ENCODE measurements at places on chromosomes 13 and 19.

GRCh38 chr19:4676955-4677731 lies 7.0 kb upstream of the MYDGF start:
- DNase-seq, result no peak

- peak; percentile 7 for DNase-seq
Measured at GRCh38 chr13:51523082-51523518, 61.2 kb upstream of the WDFY2 start.

- DNase-seq, result no peak
Measured at GRCh38 chr13:92768602-92769001, 458.0 kb upstream of the GPC6 start.

DNA sequence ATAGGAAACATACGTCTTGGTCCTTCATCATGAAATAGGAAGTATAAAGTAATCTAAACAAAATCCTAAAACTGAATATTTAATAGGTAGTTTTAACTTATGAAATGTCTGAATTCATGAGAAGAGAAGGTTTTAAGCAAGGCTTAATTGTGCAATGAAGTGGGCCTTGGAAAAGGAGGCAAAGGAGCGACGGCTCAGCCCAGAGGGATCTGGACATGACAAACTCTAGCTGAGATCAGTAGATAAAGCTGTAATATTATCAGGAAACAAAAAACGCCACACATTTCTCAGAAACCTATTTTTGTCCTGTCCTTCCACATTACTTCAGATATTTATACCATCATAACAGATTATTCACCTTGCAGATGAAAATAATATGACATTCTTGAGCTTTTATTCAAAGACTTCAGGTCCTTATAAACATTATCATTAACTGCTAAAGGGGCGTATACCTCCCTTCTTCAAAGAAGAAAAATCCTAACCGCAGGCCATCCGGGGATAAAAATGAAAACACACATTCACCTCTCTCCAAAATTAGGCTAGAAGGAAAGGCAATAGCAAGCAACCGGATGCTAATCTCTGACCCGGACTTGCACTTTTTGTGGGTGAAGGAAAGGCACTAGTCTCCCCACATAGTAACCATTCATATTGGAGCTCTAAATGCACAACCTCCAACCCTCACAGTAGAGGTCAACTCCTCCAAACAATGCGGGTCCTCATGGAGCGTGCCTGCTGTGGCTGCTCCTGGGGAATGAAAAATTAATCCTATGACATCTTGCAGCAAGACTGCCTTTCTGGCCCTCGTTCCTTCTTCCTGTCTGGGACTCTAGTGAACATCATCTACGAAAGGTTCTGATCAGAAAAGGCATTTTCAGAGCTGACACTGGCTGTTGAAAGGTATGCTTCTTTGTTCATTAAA lies 108.8 kb downstream of the TBC1D4 start:
- DNase-seq, result no peak

- no peak for DNase-seq
Measured at GRCh38 chr19:46974181-46974580, 45.5 kb upstream of the NPAS1 start.

GRCh38 chr19:38319421-38320258 lies at the start of gene KCNK6:
TSS of gene KCNK6 (plus strand) at chr19:38319845. CDS start at chr19:38319951, 106 bp downstream.
- DNase-seq, result peak; percentile 14

GRCh38 chr19:48419158-48419920 lies 25.9 kb downstream of the GRIN2D start:
- DNase-seq, result peak; percentile 34

GRCh38 chr13:21579754-21580316 lies 24.1 kb downstream of the MICU2 start:
- DNase-seq, result no peak

- DNase-seq, result no peak
Measured at GRCh38 chr13:84126671-84127171, 244.4 kb upstream of the SLITRK1 start.

DNA sequence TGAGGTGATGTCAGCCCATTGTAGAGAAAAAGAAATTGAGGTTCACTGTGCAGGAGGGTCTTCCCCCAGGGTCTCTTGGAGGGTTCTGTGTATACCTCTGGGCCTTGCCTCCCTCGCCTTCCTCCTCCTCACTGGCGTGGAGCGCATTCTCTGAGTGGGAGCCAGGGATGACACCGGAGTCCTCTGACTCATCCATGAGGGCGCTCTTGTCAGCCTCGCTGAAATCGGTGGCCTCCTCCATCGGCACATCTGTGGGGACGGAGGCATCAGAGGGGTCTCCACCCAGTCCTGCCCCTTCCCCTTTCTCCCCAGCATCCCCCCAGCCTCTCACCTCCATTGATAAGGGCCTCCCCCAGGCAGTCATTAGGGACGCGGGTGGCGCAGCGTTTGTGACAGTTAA lies 16.2 kb downstream of the PRKD2 start:
- DNase-seq, result no peak

GRCh38 chr13:34967851-34968562 lies 25.9 kb downstream of the NBEA start:
- DNase-seq, result no peak

GRCh38 chr13:52812941-52813340 lies 35.5 kb downstream of the PCDH8 start:
- no peak for DNase-seq

- DNase-seq, result no peak
Measured at GRCh38 chr13:74773248-74773647, 639.0 kb upstream of the KLF12 start.

- no peak for DNase-seq
Measured at GRCh38 chr19:35518313-35518712, 4.9 kb upstream of the DMKN start.

DNA sequence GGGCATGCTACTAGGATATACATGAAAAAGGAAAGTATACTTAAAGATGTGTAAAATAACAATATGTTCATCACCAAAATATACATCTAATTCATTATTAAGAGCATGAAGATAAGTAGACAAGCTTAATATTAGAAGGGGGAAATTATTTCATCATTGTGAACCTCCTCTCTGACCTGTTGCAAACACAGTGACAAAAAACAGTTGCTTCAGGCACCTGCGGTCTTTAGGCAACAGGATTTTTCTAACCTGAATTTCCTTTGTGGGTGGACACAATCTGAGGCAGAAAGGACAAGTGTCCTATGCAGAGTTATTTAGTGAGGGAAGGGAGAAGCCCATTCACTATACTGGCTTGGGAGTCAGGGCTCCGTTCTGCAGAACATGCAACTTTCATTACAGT lies 6.3 kb downstream of the FREM2 start:
- no peak for DNase-seq

- DNase-seq, result no peak
Measured at GRCh38 chr13:25463496-25463895, 91.7 kb downstream of the ATP8A2 start.

DNA sequence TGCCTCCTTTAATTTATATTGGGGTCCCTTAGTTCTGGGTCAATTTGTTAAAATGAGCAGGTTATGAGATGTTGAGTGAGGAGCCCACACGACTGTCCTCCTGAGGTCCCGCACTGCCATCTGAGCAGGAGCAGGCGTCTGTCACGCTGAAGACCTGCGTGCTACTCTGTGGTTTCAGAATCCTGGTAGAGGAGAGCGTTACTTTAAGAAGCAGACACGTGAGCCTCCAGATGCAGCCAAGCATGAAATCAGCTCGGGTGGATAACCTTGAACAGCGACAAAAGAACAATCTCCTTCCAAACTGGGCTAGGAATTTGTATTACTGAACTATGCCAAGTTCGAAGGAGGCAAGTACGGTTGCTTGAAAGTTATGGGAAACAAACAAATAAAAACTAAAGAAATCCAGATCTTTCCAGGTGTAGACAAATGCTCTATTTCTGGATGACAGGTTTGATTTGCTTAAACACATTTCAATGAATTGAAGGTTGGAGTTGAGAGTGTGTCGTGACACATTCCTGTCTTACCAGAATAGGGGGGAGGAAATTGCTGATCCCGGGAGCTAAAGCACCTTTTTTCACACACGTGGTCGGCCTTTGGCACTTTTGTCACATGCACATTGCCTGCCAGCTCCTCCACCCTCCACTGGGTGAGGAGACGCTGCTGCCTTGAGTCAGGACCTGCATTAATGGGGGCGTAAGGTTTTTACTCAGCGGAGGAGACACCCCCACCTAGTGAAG lies 945.5 kb upstream of the SLC10A2 start:
- DNase-seq, result no peak

- no peak for DNase-seq
Measured at GRCh38 chr13:71156550-71156949, 710.5 kb downstream of the DACH1 start.

- no peak for DNase-seq
Measured at GRCh38 chr13:87302931-87303330, 368.2 kb upstream of the SLITRK5 start.

- DNase-seq, result no peak
Measured at GRCh38 chr19:54428323-54429175, 13.3 kb downstream of the TTYH1 start.

GRCh38 chr13:104355041-104355670 lies 1288.9 kb upstream of the SLC10A2 start:
- no peak for DNase-seq

DNA sequence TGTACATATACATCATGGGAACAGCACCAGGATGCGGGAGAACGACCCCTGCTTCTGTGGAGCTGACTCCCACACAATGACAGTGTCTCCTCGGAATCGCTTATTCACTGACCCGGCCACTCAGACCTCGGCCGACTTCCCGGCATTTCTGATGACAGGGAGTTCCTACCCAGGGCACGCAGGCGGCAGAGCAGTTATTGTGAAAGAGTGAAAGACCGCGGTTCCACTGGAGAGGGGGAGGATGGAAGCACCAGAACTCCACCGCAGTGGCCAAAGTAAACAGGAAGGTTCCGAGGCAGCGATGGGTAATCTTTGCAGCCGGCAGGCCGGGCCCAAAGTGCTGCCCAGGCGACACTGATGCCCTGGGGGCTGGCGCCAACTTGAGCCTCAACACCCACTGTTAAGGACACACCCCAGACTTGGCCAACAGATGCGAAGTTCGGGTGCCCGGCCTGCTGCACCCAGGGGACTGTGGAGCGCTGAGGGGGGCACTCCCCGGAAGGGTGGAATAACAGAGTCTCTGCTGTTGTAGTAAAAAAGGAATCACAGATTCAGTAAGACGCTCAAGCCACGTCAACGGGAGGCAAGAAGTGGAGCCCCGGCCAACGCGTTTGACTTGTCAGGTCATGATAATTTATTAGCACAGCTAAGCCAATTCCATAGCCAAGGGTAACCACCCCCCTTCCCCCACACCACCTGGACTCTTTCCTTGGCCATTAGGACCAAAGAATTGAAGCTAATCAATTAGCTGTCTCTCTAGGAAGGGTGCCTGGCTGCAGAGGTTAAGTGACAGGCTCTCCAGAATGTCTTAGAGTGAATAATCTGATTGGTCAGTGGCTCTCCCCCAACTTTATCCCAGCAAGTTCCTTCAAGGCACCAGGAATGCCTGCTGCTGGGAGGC lies 5.8 kb downstream of the MLLT1 start:
- no peak for DNase-seq

DNA sequence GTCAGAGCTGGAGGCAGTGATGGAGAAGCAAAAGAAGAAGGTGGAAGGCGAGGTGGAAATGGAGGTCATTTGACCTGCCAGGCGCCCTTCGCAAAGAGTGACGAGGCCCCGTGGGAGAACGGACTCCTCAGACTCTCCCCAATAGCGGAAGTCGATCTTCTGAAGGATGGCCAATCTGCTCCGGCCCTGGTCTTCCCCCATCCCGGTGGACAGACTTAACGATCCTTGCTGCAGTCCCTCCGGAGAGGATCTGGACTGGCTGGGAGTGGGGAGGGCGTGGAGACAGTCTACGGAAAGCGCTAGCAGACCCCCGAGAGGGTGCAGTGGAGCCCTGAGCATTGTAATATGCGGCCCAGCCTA lies 11.9 kb downstream of the EPS8L1 start:
- DNase-seq, result no peak

- DNase-seq, result no peak
Measured at GRCh38 chr19:42249149-42249750, 5.7 kb downstream of the ERF start.

- DNase-seq, result no peak
Measured at GRCh38 chr13:73849292-73849691, 284.9 kb downstream of the KLF12 start.

GRCh38 chr13:73223372-73223781 lies 164.6 kb downstream of the KLF5 start:
- no peak for DNase-seq

DNA sequence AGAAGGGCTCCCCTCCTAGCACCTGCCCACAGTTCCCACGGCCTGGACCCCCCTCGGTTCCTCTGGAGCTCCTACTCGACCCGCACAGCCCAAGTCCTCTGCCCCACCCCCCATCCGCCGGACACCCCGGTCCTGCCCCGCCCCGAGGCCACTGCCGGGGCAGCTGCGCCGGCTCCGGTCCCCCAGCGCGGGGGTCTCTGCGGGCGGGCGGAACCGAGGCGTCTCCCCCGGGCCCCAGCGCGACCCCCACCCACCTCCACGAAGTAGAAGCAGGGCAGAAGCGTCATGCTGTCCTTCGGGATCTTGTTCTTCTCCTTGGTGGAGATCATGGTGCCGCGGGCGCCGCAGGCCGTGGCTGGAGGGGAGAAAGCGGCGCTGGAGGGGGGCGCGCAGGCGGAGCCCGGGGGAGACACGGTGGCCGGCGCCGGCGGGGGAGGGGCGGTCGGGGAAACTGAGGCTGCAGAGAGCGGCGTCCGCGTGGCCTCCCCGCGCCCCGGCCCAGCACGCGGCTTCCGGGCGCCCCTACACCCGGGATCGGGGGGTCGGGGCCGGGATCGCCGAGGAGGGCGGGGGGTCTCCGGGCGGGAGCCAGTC lies 427 bp downstream of the PLPPR3 start:
- DNase-seq, result no peak

GRCh38 chr19:29480507-29480906 lies 45.3 kb upstream of the VSTM2B start:
- no peak for DNase-seq

- DNase-seq, result no peak
Measured at GRCh38 chr19:4474514-4475022, 2.5 kb downstream of the HDGFL2 start.

DNA sequence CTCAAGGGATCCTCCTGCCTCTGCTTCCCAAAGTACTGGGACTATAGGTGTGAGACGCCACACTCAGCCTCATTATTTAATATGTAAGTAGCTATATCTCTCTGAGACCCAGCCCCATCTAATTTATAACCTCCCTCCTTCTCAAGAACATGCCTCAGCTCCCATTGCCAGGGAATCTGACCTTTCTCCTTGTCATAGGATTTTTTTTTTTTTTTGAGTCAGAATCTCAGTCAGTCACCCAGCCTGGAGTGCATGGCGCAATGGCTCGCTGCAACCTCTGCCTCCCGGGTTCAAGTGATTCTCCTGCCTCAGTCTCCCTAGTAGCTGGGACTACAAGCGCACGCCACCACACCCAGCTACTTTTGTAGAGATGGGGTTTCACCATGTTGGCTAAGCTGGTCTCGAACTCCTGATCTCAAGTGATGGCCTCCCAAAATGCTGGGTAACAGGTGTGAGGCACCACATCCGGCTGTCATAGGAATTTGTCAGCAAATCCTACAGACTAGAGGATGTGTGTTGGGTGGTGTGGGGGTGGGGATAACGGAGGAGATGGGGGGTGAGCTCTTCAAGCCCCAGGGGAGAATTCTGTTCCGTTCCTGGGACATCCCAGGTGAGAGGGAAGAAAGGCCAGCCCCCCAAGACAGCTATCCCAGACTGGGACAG lies 5.1 kb upstream of the EPS8L1 start:
- DNase-seq, result no peak

GRCh38 chr13:44810061-44810840 lies 179.0 kb downstream of the NUFIP1 start:
- no peak for DNase-seq

- no peak for DNase-seq
Measured at GRCh38 chr13:32323912-32324311, 8.6 kb downstream of the BRCA2 start.

Data from stimulated activated CD8-positive, alpha-beta memory T cell treated with anti-CD3 and anti-CD28 coated beads, Interleukin-15, amount 100 ng/mL, for 1 hour (primary cell).